ENCODE measurements at places on chromosomes 2 and 18.

DNA sequence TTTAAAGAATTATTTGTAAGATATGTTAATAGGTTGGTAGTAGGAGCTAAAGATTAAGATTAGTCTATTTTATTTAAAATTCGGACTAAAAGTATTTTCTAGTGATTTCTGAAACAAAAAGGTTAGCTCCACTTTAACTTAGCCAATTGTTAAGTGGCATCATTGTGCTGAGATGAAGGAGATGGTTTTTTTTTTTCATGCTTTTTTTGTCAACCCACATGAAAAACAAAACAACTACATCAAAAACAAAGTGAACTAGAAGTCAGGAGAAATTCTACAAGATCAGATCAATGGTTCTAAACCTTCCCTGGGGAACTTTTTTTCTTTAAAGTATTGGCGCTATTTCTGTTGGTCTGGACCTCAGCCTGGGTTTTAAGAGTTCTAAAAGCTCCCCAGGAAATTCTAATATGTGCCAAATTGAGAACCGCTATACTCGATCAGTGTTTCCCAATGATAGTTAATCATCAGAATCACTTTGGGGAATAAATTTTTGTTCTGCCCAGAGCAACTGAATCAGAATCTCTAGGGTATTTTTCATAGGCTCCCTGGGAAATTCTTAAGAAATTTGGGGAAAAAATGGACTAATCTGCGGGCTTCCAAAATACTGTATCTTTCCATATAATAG lies 2.3 kb downstream of the ZC3H6 start:
- peak; percentile 57 for DNase-seq

DNA sequence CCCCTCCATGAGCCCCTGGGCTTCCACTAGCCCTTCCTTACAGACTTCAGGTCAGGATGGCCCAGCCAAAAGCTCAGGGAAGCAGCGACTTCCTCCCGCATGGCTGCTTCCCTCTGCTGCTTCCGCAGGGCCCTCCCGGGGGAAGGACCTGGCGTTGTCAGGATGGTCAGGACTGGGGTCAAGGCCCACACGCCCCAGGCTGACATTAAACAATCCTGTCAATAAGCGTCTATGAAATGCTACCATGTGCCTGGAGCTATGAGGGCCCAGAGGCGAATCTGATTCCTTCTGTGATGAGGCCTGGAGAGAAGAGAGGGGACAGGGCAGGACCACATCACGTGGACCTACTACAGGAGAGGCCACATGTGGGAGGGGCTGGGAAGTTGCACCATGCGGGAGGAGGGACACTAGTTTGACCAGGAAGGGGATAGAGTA lies 17.3 kb downstream of the CYS1 start:
- DNase-seq = no peak

- no peak for DNase-seq
These were observed 11.0 kb downstream of the TANK start for GRCh38 chr2:161170958-161171932.

- no peak for DNase-seq
These were observed 373.4 kb downstream of the LPIN1 start for GRCh38 chr2:12119841-12120240.

- no peak for DNase-seq
These were observed 26.1 kb upstream of the REG3G start for GRCh38 chr2:78999406-78999805.

GRCh38 chr2:129460299-129461198 lies 518.9 kb upstream of the RAB6C start:
- DNase-seq = no peak

- no peak for DNase-seq
These were observed 71.5 kb upstream of the TTC39C start for GRCh38 chr18:23943104-23943503.

- DNase-seq = no peak
These were observed 22.9 kb upstream of the MTX2 start for GRCh38 chr2:176246331-176246730.

DNA sequence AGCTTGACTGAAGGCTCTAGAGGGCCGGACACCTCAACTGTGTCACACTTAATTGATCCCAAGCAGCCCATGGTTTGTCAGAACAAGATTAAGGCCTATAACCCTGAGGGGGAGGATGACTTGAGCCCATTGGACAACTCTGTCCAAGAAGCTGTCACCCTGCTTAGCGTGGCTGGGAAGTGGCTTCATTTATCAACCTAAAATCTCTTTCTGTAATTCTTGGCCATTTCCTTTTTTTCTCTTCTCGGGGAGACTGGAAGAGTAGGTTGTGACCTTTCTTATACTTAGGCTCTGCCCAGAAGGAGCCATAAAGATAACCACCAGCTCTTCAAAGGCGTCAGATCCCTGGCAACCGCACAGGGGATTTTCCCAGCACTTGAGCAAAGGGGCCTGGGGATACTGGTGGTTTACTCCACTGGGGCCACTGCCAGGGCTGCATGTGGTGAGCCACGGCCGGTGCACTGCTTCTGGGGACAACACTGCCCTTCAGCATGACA lies 265.5 kb downstream of the CYRIA start:
- DNase-seq = no peak

- DNase-seq = peak; percentile 73
These were observed 236.9 kb downstream of the LDLRAD4 start for GRCh38 chr18:13455471-13455870.

DNA sequence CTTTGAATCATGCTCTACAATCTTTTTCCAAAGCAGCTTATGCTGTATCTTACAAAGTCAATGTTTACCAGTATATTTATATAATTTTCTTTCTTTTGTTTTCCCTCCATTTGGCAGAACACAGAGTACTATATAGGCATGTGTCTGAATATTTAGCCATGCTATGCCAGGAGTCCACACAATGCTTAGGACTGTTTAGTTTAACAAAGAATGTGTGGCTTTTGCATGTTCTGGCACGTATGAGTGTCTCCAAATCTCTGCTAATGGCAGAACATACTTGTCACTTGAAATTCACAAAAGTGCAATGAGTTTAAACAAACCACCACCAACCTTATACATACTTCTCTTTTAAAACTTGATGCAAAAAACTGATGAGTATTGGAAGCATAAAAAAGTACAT lies 268.0 kb downstream of the NR4A2 start:
- DNase-seq = no peak

DNA sequence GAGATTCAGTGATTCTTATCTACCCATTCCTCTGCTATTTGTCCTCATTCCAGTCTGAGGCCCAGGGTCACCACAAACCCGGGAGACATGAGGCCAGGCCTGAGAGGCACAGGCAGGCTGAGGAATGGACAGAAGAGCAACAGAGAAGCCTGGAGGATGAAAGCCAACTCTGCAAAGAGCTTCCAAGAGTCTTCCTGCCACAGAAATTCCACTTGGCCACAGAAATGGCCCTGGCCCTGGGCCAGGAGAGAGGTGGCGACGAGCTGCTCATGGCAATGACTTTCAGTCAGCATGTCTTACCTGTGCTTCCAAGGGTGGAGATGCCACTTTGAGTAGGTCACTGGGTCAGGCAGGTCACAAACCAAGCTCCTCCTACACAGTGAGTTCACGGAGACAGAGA lies 155.3 kb upstream of the PKDCC start:
- DNase-seq = no peak

DNA sequence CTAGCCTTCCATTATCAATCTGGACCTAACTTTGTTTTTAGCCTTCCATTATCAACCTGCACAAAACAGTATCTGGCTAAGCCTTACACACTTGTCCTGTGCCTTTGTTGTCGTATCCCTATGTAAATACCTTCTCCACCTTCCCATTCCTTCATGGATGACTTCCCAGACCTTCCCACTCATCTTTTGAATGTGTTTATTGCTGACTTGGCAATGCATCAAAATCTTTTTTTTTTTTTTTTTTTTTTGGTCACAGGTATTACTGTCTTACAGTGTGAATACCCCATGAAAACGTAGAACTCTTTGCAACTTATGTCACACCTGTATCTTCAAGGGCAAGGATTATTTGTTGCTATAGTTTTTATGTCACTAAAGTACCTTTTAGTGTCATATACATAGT lies 25.7 kb downstream of the RPE start:
- DNase-seq = no peak

DNA sequence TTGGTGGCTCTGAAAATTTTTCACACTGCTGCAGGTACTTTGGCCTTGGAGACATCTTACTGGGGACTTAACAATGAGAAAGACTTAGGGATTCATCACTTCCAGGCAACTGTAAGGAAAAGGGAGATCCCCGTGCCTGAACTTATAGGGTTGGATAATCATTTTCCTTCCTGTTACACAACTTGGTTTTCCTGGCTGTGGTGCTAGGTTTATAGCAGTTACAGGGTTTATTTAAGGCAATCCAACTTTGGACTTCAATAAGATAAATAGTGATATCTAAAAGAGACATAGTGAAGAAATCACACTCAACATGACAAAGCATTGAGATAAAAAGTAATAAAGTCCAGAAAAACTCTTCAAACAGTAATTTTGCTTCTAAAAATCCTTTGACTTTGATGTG lies 70.2 kb upstream of the RAPH1 start:
- no peak for DNase-seq

DNA sequence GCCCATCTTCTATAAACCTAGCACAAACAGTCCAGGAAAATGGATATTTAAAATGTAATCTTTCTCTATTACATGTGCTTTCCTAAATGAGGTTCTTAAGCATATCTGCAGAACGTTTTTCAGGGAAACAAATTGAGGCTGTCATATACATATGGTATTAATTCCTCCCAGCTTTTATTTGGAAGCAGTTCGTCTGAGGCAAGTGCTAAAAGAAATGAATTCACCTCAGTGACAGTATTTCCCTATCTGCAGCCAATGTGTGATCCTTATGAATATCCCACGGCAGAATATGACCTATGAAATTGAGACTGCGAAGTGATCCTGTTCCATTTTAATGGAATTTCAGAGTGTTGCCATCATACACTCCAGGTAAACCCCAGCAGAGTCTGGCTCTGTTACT lies 7.1 kb downstream of the MYOM1 start:
- no peak for DNase-seq

- no peak for DNase-seq
These were observed 706.8 kb downstream of the SLC4A3 start for GRCh38 chr2:220334210-220334609.

DNA sequence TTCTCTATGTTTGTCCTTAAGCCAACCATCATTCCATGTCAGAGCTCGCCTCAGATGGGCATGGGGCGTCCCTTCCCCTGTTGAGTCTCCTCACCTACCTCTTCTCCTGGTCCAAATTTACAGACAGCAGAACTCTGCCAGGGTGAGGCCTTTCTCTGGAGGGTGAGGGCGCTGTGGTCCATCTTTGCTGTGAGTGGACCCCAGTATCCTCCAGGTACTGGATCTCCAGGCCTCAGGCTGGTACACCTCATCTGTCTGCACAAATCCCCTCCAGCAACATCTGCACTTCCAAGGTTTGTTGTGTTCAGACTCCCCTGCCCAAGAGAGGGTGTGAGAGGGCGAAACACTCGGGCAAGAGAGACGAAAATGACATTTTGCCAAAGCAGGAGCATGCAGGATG lies 63.9 kb upstream of the EDAR start:
- DNase-seq = no peak

DNA sequence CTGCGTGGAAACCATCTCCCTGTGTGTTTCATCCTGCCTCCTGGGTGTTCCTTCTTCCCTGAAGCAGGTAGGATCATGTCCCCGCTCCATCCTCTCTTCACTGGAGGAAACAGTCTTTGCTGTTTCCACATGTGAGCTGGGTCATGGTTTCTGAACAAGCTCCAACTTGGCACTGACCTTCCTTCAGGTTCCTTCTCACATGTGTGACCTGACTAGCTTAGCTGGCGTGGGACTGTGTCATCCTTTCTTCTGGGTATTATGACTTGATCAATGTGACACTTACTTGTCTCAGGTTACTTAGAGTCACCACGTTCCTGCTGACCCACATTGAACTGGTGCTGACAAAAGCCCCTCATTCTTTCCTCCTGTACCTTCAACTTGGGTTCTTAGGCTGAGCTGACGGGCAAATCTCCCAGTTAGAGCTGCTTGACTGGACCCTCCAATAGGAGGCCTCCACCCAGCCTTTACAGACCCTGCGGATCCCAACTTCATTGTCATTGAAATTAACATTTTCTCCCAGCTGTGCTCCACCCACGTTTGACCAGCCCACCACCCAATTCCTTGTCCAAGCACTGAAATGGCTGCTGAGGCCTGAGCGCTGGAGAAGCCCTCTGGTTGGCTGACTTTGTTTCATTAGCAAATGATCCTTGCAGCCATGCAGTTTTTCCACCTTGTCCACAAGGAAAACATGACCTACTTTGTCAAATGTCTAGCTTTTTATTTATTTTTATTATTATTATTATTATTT lies 128.1 kb downstream of the DDX1 start:
- no peak for DNase-seq

DNA sequence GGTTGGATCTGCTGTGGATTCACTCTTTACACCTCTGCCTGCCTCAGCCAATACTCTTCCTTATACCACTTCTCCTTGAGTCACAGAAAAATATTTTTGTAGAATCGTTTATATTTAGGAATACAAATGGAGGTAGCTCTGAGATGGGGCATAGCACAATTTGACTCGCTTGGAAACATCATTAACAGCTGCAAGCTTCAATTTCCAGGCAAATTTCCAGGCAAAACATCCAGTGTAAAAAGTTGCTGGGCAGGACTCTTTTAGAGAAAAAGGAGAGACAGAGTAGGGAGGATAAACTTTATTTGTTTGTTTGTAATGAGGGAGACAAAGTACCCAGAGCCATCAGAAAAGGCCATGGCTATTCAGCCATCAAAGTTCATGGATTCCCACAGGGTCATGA lies 74.4 kb upstream of the SOX11 start:
- DNase-seq = no peak

DNA sequence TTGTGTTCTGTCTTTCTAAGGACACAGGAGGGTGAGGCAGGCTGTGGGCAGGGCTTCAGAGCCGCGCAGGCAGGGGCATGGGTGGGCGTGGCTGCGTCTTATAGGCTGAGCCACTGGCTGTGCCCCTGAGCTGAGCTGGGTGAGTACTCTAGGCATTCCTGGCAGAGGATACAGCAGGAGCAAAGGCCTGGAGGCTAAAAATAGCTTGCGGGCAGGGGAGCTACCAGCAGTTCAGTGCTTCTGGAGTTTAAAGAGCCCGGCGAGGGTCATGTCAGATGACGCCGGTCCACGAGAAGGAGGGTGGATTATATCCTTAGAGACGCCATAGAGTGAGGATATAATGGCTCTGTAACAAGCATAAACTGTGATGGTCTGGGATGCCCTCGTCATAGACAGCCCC lies 31.5 kb upstream of the PDIA6 start:
- no peak for DNase-seq

DNA sequence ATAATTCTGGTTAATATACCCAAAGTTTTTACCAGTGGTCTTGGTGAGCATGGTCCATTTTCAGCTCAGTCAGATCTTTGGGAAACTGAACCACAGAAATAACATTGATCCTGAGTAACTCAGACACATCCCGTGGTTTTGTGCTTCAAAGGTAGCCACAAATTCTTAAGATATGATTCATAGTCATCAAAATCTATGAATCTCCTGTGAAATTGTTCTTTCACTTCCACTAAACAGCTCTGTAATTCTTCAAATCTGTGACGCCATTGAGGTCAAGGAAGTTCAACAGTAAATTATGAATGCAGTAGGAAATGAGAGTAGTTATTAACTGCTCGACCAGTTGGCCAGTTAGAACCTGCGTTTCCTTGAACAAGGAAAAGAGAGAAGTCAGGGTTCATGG lies 147.3 kb downstream of the IRS1 start:
- no peak for DNase-seq

GRCh38 chr2:188360485-188361263 lies 69.0 kb downstream of the GULP1 start:
- DNase-seq = no peak
